ENCODE measurements at places on chromosomes 5 and 9.

DNA sequence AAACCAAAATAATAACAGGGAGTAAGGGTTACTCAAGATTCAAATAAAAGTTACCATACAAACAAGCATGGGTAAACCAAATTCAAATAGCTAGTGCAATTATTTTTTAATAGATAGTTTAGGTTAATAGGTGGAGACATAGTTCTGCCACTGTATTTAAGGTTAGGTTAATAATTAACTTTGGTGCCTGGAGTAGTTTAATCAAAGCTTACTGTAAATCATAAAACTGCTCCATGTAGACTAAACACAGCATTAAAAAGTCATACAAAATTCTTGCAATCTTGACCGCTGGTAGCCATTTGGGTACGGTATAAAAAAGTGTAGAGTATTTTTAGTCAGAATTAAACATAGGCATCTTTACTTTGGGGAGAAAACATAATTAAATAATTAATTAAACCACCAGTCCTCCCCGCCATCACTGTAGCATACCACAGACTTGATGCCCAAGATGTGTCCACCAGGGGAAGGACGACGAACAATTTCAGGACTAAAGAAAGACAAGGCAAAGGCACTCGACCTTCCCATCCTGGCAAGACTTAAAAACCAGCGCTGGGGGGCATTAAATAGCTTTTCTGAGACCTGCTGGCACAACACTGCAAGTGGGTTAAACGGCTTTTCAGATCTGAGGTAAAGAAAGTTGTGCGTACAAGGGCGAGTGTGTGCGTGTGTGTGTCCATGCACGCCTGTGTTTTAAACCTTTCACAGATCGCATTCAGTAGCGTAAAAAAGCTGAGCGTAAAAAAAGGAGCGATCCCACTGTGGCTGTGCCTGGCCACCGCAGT, 2.9 kb downstream of the SEMA6A start:
- no peak for DNase-seq

- no peak for DNase-seq
These were observed at the start of gene FBXL7 for GRCh38 chr5:15499528-15500324. FBXL7 (plus strand) TSS chr5:15500180.

DNA sequence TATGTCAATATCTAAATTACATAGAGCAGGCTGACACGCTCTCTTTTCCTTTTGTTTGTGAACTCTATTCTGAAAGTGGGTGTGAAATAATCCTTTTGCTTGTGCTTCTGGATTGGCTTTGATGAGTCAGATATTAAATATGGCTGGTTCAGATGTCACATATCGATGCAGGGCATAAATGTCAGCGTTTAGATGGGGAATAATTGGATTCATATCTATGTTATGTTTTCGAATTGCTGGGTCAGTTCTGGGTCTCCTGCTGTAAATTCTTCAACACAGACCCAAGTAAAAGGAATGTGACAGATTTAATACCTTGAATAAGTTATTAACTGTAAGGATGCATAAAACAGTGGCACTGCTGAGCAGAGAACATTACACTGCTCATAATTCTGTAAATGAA, 118.7 kb upstream of the SNX2 start:
- no peak for DNase-seq

- DNase-seq: no peak
These were observed 228.2 kb downstream of the MAN2A1 start for GRCh38 chr5:109917966-109918365.

DNA sequence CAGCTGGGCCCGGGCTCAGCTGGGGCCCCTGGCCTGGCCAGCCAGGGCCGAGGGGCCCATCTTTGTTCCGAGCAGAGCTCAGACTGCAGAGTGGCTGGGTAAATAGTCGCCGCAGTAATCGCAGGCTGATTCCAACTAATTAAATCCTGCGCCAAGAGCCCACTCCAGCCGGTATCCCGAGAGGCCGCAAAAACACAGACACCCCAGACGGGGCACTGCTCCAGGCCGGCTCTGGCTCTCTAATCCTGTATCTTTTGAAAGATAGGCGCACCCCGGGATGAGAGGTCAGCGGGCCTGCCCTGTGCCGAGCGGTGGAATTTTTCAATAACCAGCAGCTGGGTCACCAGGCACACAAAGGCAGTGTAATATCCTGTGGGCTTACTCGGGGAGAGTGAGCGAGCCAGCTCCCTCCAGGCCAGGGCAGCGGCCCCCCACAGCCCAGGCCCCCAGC, 57.7 kb downstream of the LMX1B start:
- DNase-seq: no peak

DNA sequence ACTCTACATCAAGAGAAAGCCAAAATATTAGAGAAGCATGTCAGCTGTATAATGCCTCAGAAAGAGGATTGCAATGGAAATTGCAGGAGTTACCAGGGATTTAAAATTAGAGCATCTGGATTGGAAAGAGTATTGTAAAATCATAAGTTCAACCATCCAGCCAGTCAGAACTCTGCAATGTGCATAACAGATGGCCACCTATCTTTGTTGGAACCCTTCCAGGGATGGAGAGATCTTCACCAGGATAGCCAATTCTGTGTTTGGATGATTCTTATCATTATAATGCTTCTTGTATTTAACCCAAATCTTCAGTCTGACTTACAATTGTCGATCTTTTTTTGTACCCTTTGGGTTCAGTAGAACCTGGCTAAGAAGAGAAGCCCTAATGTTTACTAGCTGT, 164.4 kb downstream of the TLR4 start:
- no peak for DNase-seq

DNA sequence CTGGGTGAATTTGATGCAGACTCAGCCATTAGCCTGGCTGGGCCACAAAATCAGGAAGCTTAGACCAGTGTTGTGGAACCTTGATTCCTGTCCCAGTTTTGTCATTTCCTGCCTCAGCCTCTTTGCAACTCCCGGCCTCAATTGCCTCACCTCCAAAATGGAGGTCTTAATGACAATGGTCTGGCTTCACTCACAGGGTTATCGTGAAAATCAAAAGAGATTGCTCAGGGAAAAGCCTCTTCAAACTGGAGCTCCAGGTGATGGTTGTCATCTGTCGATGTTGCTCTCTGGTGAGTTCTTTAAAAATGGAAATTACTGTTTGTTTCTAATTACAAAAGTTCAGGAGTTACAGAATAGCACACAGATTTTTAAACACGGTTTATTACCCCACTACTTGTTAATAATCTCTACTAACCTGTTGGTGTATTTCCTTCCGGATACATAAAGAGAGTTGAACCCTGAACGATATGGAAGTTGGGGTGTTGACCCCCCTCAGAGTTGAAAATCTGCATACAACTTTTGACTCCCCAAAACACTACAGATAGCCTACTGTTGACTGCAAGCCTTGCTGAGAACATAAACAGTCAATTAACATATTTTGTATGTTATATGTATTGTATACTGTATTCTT, 109.9 kb upstream of the CPEB4 start:
- no peak for DNase-seq

DNA sequence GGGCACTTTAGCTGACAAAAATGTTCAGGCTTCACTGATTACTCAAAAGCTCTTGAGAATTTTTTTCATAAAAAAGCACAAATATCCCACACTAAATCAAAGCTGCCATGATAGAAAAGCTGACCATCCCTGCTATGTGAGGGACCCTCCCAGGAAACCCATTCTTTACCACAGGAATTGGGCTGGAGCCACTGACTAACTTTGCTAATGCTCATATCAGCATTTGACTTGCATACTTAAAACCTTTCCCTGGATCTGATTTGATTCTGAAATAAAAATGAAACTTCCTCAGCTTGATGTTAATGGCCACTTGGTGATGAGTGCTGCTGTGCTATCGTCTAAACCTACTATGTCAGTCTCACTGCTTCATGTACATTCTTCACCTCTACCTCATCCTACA, 243.6 kb downstream of the PRELID2 start:
- DNase-seq: no peak

GRCh38 chr5:143074414-143074996, 304.3 kb downstream of the ARHGAP26 start:
- no peak for DNase-seq

GRCh38 chr5:166163996-166164610, 2127.3 kb upstream of the WWC1 start:
- DNase-seq: no peak

DNA sequence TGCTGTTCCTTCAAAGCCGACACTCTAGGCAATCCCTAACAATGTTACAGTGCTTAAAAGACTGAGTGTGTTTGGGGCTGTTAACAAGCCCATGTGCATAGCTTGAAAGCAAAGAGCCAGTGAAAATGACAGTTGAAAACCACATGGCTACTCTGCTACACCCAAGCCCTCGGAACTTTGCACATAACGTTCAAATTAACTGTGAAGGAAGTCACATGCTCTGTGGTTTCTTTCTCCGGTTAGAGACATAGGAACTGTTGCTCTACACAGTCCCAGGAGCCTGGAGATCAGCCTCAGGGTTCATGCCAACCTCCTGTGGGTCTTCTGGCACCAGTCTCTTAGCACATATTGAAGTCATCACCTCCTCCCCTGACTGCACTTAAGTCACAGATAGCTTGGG, 51.1 kb downstream of the C9orf152 start:
- DNase-seq: no peak

DNA sequence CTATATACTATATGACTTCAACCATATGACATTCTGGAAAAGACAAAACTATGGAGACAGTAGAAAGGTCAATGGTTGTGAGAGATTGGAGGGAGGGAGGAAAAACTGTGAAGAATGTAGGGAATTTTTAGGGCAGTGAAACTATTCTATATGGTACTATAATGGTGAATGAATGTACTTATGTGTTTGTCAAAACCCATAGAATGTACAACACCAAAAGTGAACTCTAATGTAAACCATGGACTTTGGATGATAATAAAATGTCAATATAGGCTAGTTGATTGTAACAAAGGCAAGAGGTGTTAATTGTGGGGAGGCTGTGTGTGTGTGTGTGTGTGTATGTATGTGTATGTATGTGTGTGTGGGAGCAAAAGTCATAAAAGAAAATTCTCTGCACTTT, 10.8 kb upstream of the STOM start:
- no peak for DNase-seq

DNA sequence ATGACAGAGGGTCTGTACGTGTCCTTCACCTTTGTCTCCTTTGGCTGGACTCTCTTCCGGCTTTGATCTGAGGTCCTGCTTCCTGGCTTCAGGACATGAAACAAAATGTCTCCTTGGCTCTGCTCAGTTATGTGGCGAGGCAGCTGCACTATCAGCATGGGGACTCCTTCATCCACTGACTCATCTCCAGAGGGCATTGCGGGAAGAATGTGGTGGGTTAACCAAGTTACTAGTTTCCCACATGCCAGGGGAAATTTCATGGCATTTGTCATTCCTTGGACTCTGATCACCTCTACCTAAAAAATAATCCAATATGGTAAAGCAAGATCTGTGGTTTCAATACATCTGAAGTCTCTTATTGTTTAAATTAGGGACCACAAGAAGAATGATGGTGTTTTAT, 259.7 kb downstream of the MED10 start:
- no peak for DNase-seq

DNA sequence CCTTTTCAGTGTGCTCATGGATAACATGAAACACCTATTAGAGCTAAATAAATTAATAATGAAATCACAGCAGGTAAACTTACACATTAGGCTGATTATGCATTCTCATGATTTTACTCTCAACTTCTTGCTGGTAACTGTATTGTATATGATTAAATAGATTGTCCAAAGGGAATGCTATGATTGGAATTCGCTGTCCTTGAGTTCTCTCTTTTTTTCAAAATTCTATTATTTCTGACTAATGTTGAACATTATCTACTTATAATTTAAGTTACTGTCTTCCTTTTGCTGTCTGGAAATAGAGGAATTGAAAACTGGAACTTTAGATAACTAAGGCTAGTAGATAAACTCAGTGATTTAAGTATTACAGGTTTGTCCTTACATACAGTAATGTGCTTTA, 13.1 kb downstream of the CENPH start:
- no peak for DNase-seq

DNA sequence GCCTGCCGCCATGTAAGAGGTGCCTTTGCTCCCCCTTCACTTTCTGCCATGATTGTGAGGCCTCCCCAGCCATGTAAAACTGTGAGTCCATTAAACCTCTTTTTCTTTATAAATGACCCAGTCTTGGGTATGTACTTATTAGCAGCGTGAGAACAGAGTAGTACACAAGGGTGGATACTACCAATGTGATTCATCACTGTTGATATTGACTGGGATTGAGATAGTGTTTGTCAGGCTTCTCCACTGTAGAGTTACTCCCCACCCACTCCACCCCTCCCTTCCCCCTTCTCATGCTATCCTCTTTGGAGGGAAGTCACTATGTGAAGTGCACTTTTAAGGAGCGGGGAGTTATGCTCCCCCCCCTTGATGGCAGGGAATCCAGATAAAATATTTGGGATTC, 11.4 kb upstream of the CRHBP start:
- no peak for DNase-seq

- no peak for DNase-seq
These were observed 62.5 kb upstream of the ITGA1 start for GRCh38 chr5:52725065-52725746.

- no peak for DNase-seq
These were observed 530.4 kb upstream of the CDH9 start for GRCh38 chr5:27568811-27569210.

DNA sequence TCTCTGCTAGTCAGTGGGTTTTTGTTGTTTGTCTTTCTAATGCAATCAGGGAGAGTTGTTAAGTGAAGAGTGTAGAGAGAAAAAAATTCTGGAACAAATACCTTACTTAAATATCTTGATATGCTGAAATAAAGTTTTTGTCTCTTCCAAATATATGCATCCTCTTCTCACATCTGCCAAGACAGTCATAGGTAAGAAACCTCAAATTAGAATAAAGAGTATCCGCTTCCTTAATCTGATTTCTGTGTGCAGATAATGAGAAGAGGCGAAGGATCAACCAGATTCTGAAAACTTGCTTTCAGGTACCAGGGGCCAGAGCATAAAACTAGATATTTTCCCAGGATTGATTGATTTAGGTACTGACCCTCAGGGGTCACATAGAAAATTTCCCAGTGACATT, 11.3 kb upstream of the IL6ST start:
- DNase-seq: no peak

DNA sequence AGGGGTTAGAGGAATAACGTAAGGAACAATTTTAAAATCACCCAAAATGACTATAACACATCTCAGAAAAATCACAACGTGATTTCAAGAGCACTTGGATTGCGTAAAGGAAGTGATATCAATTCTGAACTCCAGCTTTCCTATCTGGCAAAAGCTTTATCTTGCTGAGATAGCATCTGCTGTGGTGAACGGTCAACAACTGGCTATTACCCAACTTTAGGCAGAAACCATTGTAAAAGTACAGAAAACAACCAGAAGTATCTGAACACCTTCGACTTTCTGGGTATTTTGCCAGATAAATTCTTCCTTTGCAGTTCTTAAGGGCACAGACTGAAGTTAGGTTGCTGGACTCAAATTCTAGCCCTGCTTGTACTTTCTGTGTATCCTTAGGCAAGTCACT, 9.2 kb downstream of the ABLIM3 start:
- no peak for DNase-seq

DNA sequence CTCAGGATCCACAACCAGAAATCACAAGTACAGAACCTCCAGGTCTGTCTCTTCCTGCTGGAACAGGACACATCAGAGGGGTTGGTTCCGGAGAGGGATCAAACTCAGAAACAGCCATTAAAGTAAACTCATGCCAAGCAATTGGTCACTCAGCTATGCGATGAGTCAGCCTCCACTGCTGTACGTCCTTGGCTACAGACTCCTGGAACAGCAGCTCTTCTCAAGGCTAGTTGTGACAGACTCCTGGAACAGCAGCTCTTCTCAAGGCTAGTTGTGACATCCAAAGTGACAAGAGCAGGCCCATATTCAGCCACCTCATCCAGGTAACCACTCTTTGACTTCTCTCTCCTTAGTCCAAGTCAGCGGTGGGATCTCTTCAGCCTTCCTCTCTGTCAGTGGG, at the start of gene SPINK13:
Gene SPINK13 (plus strand): TSS at position 229 of the 400 bp plus-strand sequence. CDS start 1,279 bp downstream, outside the sequence.
- no peak for DNase-seq

Data from bone marrow (tissue), 2 donors.